Activated CD4-positive, alpha-beta T cell treated with anti-CD3 and anti-CD28 coated beads, Interleukin-2, amount 10 ng/mL, durations not matched to agents 7 days and 5 days (primary cell): ENCODE measurements at places on chromosomes 6 and 20. TPM values are rescaled to one million over a fixed set of nuclear protein-coding genes. Genes with fewer than 3 reads are reported as not detected.
A peak's percentile ranks its signal among the peaks of the same experiment; 100 is the strongest.

The TMEM63B gene
- 15.3 TPM for total RNA-seq

The GABRR1 gene
- not detected for total RNA-seq

The SEL1L2 gene
- not detected for total RNA-seq

The SLC44A4 gene
- total RNA-seq: 0.15 TPM

The NOTCH4 gene
- total RNA-seq: 0.27 TPM

The TP53TG5 gene
- not detected for total RNA-seq

The MDFI gene
- total RNA-seq: not detected

The ULBP3 gene
- total RNA-seq: 1.1 TPM

The SLC22A2 gene
- total RNA-seq: not detected

The FRK gene
- 0.02 TPM for total RNA-seq

The HLA-DQB1 gene
- total RNA-seq: 26.0 TPM

- DNase-seq: no peak
Observed at GRCh38 chr6:20468209-20468608, 66.0 kb upstream of the CDKAL1 start.

DNA sequence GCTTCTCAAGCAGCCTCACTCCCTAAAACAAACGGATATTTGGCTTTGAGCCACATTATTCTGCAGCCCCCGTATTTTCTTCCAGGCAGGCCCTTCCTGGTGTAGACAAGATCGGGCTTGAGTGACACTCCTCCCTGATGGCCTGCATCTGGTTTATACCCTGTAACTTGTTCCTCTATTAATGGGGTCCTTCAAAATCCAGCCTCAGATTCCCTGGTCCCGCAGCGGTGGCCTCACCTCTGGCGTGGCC, 375 bp upstream of the TMEM14C start:
- DNase-seq: no peak

DNA sequence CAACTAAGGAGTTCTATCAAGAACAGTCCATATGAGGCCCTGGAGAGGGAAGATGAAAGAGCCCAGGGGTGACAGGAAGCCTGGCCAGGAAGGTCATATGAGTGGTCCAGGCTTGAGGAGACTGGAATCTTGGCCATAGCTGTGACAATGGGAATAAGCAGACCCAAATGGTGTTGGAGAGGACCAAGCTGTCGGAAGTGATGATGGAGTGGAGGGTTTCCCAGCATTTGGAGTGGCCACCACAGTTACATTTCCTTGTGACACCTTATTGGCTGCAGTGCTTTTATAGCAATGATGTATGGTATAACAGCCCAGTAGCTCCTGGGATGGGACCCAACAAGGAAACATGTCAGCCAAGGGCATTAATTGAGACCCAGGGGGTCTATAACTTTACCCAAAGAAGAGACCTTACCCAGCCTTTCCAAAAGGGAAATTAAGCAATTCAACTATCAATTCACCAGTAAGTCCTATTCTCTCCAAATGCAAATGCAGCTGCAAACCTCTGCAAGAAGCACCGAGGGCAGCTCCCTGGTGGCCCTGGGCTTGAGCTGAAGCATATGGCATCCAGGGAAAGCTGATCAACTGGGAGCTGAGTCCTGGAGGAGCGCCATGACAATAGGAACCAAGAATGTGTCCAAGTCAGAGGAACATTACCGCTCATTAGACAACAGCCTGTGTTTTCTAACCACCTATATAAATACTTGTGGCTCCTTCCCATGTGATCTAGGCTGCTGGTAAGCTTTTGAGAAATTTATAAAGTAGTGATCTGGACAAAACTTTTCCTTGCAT, 219.4 kb downstream of the SOD2 start:
- no peak for DNase-seq

- DNase-seq: no peak
Observed at GRCh38 chr6:13708736-13709135, 2.9 kb downstream of the RANBP9 start.

DNA sequence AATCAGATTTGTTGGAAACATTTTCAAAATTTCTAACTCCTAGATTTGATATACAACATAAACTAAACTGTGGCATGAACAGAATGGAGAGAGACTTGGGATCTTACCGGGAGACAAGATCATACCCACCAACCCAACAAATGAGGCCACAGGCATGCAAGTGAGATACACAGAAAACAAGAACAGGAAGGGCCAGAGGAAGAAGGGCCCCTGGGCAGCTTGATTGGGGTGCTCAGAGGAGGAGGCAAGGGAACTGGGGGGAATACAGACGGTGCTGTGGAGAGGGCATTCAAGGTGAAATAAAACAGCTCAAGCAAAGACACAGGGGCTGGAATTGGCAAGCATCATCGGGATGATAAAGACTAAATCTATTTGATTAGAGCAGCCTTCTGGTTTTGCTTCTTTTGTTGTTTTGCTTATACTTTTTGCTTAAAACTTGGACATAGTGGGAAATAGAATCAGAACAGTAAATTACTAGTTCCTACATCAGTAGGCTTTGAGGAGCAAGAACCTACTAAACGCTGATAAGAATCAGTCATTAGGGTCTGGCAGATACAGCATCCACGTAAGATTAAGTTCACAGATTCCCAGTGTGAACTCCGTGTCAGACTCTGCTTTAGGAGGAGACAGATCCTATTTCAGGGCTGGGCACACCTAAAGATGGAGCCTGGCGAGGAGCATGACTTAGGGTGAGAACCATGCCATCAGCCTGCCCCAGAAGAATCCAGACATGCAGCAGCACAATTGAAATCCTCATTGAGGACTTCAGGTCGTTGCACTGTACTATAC, 3.5 kb upstream of the RAMACL start:
- DNase-seq: no peak

DNA sequence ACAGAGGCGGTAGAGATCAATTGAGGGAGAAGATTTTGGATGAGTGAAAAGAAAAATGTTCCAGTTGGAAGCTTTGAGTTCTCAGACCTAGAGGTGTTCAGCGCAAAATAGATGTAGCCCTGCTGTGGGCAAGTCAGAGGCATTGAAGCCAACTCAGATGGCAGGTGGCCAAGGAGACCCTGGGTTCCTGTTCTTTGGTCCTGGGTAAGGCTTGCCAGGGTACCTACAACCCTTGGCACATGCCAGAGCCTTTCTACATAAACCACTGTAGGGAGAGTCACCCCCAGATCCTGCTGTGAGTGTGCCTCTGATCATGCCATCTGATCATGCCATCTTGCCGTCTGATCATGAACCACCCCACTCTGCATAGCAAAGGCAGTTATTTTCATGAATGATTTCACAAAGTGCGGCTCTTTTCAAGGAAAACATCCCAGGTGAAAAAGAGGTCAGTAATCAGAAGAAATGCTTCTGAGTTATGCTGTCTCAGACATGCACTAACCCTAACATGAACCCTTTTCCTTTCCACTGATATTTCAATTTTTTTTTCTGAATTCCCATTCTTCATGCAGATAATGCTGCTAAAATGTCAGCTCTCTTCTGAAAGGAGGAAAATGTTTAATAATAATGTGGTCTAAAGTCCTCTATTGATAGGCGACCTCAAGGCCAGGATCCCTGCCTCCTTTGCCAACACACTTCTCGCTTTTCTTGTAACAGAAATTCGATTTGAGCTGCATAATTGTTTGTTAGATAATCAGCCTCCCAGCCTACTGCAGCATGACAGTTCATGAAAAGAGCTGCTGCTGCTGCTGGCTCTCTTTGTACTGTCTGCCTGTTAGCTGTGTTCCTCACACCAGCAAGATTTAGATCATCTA, 153.6 kb downstream of the MTHFD1L start:
- no peak for DNase-seq

DNA sequence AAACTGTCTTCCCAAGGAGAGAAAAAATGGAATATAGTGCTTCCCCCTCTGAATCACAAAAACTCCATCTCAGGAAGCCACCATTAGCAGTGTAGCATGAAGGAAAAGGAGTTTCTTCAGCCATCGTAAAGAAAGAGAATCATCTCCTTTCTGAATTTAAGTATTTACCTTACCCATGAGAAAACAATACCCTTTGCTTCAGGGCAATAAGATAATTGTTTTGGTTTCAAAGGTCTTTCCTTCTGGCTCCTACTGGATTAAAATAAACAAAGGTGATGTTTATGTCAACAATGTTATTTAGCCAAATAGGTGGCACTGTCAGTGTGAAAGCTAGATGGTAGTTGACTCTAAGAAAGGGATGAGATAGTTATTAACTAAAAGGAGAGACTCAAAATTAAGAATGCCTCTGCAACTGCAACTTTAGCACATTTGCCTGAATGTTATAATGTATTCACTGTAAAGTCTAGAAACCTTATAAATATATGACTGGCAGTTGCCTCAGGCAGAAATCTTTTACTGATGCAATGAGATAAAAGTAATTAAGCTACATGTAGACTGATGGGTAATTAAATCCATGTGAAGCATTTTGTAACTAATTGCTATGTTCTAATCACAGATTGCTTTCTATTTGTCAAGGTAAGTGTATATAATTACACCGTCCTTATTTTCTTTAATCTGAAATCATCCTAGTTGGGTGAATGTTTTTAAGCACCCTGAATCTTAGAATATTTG, 399.0 kb downstream of the CDKAL1 start:
- no peak for DNase-seq

DNA sequence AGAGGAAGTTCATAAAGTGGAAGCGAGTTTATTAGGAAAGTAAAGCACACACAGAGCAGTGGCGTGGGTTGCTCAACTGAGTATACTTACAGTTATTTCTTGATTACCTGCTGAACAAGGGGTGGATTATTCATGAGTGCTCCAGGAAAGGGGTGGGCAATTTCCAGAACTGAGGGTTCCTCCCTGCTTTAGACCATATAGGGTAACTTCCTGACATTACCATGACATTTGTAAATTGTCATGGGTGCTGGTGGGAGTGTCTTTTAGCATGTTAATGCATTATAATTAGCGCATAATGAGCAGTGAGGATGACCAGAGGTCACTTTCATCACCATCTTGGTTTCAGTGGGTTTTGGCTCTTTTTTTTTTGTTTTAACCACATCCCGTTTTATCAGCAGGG, 29.8 kb downstream of the PDYN start:
- no peak for DNase-seq

- no peak for DNase-seq
Observed at GRCh38 chr6:105759946-105760345, 326.2 kb upstream of the PRDM1 start.

DNA sequence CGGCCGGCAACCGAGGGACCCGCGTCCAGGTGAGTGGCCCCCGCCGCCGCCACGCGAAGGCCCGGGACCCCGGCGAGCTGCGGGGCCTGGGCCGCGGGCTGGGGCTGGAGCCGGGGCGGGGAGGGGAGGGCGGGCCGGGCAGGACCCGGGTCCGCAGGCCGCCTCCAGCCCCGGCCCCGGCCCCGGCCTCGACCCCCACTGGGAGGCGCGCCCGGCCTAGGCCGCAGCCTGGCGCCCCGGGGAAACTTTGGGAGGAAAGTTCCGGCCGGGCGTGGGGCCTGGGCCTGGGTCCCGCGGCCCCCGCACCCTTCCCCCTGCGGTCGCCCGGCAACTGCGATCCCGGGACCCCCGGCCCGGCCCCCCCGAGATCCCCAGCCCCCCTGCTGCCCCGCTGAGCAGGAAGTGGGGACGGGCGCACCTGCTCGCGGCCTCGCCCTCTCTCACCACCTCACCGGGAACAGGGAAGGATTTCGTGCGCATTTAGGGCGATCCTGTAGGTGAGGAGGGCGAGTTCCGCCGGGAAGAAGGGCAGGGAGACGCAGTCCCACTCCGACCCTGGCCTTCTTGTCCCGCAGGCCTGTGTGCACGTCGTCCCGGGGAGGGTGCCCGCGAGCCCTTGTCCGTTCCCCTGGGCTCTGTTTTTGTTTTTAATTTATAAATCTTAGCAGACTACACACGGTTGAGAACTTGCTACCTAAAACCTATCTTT, 402 bp downstream of the OSBPL2 start:
- peak; percentile 26 for DNase-seq

GRCh38 chr6:152220786-152221185, 413.3 kb downstream of the ESR1 start:
- DNase-seq: no peak

DNA sequence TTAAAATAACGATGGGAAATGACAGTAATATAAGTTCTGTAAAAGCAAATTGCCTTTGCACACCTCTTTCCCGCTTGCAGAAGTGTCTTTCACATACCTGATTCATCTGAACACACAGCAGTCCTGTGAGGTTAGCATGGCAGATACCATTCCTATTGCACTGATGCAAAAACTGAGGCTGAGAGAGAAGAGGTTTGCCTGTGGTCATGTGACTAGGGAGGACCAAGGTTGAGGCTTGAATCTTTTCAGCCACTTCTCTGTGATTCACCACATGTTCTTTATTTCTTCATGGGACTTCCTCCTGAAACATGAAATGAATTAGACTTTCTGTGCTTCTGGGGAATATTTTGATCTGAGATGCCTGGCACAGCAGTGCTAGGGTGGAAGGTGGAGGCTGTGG, 92.9 kb downstream of the VEGFA start:
- DNase-seq: no peak

- no peak for DNase-seq
Observed at GRCh38 chr20:46063151-46063550, 26.6 kb downstream of the NCOA5 start.

GRCh38 chr6:17633465-17634188, 33.5 kb downstream of the FAM8A1 start:
- DNase-seq: peak; percentile 13

GRCh38 chr20:40186826-40187225, 502.2 kb downstream of the MAFB start:
- DNase-seq: no peak

GRCh38 chr20:53296451-53297153, 297.0 kb downstream of the ZNF217 start:
- DNase-seq: no peak

DNA sequence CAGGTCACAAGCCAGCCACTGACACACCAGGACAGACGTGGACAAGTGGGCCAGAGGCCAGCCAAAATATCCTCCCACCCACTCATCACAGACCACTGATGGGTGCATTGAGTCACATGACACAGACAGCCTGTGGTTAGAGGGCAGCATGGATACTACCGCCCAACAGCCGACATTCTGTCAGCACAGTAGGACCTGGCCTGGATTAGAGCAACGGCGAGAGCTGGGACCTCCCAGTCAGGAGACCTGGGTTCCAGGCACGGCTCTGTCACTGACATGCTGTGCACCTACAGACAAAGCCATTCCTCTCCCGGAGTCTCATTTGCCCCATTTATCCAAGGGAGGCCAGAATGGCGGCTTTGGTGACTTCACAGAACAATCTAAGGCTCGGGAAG, 8.0 kb downstream of the ZNF335 start:
- no peak for DNase-seq

DNA sequence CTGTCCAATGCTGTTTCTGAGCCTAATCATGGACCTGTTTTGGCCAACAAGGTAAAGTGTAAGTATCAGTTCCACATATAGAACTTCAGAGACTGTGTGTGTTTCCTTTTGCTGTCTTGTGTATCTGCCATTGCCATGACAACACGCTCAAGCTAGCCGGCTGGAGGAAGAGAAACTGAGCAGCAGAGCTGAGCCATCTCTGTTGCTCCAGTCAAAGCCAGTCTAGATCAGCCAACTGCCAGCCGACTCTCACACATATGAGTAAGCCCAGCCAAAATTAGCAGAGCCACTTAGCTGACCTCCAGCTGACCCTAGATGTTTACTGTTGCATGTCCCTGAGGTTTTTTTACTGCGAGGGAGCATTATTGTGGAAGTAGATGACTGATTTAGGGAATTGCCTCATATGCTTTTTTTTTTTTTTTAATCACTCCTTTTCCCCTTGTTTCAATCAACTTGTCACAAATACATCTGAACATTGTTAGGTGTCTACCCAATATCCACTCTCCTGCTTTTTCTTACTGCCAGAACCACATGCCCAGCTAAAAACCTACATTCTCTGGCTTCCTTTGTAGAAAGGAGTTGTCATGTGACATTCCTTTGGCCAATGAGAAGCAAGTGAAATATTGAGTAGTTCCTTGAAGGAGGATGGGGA, 304.3 kb upstream of the SUPT3H start:
- peak; percentile 65 for DNase-seq

GRCh38 chr6:30793521-30794194, 49.3 kb upstream of the IER3 start:
- peak; percentile 36 for DNase-seq

- DNase-seq: no peak
Observed at GRCh38 chr20:41366546-41367392, at the start of gene EMILIN3. Gene EMILIN3, minus strand, starts transcription at chr20:41366818. Its CDS starts 184 bp downstream, at chr20:41366634.
